D341Med (cell line): ENCODE measurements at places on chromosomes 13 and 19.

DNA sequence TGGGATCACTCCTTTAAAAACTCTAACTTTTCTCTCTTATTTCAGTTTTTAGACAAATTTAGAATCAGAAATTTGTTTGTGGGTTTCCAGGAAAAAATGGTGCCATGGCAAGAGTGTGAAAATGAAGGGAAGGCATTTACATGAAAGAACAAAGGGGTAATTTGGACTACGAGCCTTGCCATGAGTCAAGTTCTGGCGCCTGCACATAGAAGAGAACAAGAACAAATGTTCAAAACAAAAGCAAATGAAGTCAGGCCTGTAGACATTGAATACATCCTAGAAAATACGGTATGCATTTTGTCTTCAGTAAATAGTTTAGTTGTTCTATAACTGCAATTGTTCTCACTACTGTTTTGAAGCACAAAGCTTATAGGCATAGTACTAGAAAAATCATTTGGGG lies 1390.5 kb downstream of the EFNB2 start:
- DNase-seq = no peak

- DNase-seq = no peak
These were observed 962.3 kb downstream of the EFNB2 start for GRCh38 chr13:105573136-105573535.

DNA sequence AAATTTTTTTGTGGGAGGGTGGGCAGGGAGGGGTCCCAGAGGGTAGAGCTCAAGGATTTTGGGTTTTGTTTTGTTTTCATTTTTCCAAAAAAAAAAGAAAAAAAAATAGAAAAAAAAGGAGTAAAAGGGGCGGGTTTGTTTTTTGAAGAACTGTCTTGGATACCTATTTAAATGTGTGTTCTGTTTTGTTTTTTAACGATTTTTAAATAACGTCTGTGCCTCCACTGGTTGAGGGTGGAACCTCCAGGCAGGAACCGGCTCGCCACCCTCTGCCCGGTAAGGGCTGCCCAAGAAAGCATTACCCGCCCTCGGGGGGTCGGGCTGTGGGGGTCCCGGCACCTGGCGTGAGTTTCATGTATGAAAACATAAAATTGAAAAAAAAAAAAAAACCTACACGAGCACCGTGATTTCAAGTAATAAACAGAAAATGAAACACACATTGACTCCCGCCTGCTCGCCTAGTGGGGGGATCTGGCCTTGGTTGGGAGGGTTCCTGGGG lies 10.4 kb downstream of the MIDN start:
- DNase-seq = no peak

- DNase-seq = no peak
These were observed 66.3 kb upstream of the RFXAP start for GRCh38 chr13:36752673-36753072.

DNA sequence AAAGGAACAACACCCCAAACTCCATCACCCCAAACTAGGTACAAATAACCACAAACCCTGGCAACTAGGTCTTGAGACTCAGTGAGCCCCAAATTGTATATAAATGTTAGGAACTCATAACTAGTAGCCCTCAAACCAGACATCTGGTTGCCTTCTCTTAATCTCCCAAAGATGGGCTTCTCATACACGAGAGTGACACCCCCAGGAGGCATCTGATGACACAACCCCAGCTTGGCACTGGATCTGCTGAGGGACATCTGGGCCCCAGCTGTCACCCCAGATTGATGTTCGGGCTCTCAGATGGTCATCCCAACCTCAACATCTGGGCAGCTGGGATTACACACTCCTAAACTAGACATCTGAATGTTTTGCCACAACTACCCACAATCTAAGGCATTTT lies 14.8 kb downstream of the RABAC1 start:
- DNase-seq = no peak

DNA sequence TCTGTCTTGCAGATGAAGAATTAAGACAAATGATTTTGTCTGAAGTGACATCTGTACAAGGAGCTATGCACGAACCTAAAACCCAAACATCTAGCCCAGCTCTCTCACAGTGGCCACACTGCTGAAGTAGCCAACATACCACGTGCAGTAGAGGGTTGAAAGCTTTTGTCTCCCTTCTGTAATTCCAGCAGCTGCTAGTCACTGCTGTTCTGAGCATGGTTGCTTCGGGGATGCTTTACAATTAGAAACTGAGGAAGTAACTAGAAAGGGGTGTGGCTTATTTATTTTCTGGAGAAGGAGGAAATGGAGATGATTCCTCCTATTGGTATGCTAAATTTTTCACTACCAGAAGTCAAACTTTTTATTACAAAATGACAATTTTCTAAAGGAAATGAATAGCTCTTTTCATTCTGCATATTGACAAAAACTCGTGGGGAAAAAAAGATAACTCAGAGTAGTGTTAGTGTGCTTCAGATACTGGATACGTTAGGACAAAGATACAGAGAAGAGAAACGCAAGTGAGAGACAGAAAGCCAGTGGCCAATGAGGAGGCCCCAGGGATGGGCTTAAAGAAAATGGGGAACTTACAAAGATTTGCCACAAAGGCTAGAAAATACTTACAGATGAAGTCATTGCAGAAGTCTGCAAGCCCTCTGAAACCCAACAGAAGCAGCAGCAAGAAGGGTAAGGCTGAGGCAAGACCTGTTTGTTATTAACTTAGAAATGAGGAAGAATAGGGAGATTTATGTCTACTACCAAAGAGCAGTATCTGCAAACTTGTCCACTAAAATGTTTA lies 192.7 kb upstream of the MIR17HG start:
- no peak for DNase-seq

GRCh38 chr13:47094734-47095434 lies 198.0 kb upstream of the HTR2A start:
- DNase-seq = no peak
